ENCODE measurements at places on chromosomes 5 and 9. TPM values are rescaled to one million over a fixed set of nuclear protein-coding genes. Genes with fewer than 3 reads are reported as not detected.

- DNase-seq, result no peak
These were observed 165.7 kb upstream of the GPR151 start for GRCh38 chr5:146681585-146682105.

LCN6 gene
- total RNA-seq, result not detected

DNA sequence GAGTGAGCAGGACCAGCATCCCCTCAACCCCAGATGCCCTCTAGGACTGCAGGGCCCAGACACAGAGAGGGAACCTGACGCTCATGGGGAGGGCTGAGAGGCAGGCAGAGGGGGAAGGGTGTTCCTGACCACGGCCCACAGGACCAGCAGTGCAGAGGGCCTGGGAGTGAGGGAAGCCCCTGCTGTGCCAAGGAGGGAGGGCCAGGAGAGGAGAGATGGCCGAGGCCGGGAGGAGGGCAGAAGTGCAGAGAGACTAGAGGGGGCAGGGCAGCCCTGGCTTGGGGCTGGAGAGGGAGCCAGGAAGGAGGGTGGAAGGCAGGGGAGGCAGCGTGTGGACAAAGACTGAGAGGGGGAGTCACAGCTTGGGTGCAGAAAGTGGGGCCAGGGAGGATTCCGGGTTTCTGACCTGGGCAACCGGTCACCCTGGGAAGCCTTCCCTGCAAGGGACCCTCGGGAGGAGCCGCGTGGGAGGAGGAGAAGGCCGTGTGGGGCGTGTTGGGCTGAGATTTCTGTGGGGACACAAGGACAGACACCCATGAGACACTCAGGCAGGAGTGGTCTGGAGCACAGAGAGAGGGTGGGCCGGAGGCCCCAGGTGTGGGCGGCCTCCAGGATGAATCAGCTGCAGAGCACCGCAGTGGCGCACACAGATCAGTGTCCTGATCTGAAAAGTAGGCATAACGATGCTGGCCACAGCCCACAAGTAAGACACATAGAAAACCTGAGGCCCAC lies 117.5 kb downstream of the ADAMTS2 start:
- DNase-seq, result no peak

DNA sequence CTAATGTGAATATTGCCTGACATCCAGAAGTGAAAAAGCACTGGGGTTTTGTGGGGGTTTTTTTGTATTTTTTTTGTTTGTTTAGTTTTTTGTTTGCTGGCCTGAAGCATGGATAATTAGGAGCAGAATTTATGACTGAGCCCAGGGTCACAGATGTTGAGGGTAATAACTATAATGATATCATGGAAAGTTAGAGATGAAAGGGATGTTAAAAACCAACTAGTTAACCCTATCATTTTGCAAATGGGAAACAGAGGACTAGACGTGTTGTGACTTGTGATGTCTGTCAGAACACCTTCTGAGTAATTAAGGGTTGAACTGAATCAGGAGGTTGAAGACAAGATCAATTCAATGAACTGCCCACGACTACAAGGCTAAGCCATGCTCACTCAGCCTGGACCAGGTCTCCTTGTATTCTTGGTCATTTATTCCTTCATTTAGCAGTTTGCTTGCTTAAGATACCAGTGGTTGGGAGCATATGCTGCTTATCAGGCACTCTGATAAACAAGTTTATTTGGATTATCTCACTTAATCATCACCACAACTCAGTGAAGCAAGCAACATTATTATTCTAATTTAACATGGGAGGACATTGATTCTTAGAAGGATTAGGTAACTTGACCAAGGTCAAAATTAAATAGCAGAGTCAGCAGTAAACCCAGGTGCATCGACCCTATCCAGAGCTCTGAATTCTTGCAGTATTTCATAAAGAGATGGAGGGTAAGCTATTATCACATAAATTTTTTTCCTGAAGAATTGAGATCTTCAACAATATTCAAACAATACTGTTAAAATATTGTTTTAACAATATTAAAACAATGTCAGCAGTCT lies 75.7 kb upstream of the PIK3R1 start:
- DNase-seq, result no peak

DNA sequence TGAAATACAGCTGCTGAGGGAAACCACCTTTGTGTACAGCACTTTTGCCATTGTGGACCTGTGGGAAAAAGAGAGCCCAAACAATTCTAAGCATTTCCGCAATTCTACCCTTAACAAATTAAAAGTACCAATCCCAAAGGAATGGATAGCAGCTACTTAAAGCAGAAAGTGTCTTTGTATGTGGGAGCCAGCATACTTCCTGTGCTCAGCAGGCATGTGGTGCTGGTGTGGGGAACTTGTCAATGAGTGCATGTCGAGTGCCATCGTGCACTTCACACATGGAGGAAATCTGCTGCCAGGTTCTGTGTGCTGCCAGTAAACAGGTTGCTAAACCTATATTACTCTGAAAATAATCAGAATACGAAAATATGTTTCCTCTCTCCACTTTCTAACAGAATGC lies 399.0 kb downstream of the LRRC70 start:
- no peak for DNase-seq

PCDHGB1 gene
- total RNA-seq, result 2.6 TPM

GRCh38 chr9:72313507-72313906 lies 51.5 kb downstream of the ZFAND5 start:
- DNase-seq, result no peak

DNA sequence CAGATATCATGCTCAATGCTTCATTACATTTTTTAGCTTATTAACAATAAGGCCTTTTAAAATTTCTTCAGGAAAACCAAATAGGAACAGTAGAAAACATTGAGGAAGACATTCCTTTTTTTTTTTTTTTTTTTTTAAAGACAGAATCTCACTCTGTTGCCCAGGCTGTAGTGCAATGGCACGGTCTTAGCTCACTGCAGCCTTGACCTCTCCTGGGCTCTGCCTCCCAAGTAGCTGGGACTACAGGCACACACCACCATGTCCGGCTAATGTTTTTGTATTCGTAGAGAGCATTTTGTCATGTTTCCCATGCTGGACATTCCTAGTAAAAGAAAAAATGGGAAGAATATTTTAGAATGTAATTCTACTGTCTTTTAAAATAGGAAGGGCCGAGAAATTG lies 60.3 kb downstream of the LMNB1 start:
- no peak for DNase-seq

GRCh38 chr5:146753641-146754040 lies 124.9 kb downstream of the PPP2R2B start:
- no peak for DNase-seq

GRCh38 chr9:106587042-106587441 lies 275.9 kb upstream of the ZNF462 start:
- no peak for DNase-seq

SLC6A18 gene
- total RNA-seq, result not detected

DNA sequence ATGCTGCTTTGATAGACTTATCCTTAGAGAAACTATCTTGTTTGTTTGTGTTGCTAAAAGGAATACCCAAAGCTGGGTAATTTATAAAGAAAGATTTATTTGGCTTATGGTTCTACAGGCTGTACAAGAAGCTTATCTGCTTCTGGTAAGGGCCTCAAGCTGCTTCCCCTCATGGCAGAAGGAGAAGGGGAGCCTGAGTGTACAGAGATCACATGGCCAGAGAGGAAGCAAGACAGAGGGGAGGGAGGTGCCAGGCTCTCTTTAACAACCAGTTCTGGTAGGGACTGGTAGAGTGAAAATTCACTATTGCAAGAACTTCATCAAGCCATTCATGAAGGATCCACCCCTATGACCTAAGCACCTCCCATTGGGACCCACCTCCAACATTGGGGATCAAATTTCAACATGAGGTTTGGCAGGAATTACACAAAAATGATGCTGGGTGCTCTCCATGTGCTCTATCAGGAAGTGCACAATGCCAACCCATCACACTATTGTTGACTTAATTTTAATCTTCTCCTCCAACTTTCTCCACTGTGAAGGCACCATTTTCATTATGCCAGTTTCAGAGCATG lies 115.1 kb upstream of the SHB start:
- no peak for DNase-seq

DNA sequence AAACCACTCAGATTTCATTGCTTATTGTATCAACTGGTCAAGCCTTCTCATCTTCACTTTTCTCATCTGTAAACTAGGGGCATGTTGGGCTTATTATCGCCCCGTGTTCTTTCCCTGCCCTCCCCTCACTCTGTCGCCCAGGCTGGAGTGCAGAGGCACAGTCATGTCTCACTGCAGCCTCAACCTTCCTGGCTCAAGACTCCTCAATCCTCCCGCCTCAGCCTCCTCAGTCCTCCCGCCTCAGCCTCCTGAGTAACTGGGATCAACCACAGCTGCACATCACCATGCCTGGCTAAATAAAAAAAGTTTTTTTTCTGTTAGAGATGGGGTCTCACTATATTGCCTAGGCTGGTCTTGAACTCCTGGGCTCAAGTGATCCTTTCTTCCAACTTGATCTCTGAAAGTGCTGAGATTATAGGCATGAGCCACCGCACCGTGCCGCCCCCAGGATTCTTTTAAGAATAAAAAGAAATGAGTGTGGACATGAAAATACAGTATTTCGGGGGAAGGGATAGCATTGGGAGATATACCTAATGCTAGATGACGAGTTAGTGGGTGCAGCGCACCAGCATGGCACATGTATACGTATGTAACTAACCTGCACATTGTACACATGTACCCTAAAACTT lies 2.0 kb downstream of the MAML1 start:
- no peak for DNase-seq

DNA sequence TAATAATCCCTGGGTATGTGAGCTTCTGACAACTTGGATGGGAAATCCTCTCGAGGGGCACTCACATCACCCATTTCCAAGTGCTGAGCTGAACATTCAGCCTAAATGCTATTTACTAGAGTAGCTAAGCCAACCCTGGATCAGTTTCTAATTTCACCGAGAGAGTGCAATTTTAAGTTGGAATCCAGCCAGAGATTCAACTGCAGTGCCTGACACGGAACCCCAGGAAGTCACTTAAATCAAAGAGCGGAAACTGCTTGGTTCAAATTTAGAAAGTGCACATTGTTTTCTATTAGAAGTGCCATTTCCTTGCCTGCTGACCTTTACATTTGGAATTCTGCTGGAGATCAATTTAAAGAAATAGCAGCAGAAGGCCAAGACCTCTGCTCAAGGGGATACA lies 8.8 kb downstream of the SPRY4 start:
- peak; percentile 84 for DNase-seq

TLX3 gene
- not detected for total RNA-seq

- DNase-seq, result no peak
These were observed 201.9 kb downstream of the PBX3 start for GRCh38 chr9:125948887-125949596.

GRCh38 chr5:157342822-157343402 lies 77.0 kb downstream of the CYFIP2 start:
- DNase-seq, result no peak

PCDHGB7 gene
- total RNA-seq, result 7.6 TPM

- no peak for DNase-seq
These were observed 277.9 kb upstream of the MSX2 start for GRCh38 chr5:174446446-174446845.

- no peak for DNase-seq
These were observed 44.9 kb upstream of the STXBP1 start for GRCh38 chr9:127567035-127567729.

DNA sequence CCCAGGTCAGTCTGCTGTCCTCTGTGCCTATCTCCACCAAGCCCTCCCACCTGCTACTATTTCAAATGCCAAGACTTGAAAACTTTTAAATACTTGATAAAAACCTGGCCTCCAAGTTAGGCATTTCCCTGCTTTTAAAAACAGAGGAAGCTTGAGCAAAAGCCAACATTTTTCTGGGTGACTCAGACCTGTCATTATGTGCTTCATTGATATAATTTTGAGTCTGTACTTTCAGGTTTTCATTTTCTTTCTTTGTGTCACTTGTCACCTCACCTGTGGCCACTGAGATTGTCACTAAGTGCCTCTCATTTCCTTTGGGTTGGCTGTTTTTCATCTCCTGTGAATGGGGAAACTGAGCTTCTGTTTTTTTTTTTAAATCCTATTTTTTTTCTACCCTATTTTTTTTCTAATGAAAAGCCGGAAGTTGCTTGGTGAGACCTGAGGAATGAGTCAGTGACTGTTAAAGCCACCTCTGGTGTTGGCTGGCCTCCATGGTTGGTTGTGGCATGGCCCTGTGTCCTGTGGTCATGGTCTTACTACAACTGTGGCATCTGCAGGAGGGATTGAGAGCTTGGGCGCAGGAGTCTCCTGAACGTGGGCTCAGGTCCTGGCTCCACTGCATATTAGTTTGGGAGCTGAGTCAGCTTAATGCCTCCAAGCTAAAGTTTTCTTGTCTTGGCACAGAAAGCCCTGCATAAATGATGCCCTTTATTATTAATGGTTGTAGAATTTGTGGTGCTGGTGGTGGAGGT lies 56.7 kb downstream of the ARHGAP26 start:
- DNase-seq, result no peak

DNA sequence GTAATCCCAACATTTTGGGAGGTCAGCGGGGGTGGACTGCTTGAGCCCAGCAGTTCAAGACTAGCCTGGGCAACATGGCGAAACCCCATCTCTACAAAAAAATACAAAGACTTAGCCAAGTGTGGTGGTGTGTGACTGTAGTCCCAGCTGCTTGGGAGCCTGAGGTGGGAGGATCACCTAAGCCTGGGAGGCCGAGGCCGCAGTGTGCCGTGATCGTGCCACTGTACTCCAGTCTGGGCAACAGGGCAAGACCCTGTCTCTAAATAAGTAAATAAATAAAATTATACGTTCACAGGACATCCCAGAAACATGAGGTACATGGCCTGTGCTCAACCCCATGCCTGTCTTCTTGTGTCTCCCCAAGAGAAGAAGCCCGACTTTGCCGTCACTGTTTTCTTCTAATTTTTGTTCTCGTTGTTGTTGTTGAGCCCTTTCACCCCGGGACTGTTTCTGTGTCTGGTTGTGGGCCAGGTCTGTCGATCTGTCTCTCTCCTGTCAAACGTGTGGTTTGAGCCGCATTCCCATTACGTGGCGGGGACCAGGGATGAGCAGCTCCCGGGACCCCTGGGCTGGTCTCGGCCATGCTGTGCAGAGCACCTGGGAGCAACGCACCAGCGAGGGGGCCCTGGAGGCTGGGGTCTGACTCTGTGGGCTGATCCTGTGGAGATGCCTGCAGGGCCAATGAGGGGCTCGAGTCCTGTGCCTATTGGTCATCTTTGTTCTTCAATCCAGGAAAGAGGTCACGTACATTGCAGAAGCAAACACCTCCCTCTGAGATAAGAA lies 32.2 kb downstream of the NACC2 start:
- DNase-seq, result no peak

GRIN1 gene
- total RNA-seq, result 0.89 TPM

ST6GALNAC6 gene
- total RNA-seq, result 19.5 TPM

NEK6 gene
- 27.2 TPM for total RNA-seq

CDO1 gene
- 26.8 TPM for total RNA-seq

GRCh38 chr9:116322521-116322920 lies 168.9 kb downstream of the PAPPA start:
- no peak for DNase-seq

GRCh38 chr5:175447571-175447970 lies 3.6 kb upstream of the DRD1 start:
- no peak for DNase-seq

- no peak for DNase-seq
These were observed 400.8 kb upstream of the PTGER4 start for GRCh38 chr5:40278881-40279280.

GRCh38 chr9:80085668-80086067 lies 513.9 kb downstream of the TLE4 start:
- DNase-seq, result no peak

Measured in skin of body (tissue), 3 donors.